ENCODE measurements at places on chromosomes 16 and 17.

- DNase-seq, result peak; percentile 45
Observed at GRCh38 chr17:62797959-62798358, 10.2 kb downstream of the MARCHF10 start.

DNA sequence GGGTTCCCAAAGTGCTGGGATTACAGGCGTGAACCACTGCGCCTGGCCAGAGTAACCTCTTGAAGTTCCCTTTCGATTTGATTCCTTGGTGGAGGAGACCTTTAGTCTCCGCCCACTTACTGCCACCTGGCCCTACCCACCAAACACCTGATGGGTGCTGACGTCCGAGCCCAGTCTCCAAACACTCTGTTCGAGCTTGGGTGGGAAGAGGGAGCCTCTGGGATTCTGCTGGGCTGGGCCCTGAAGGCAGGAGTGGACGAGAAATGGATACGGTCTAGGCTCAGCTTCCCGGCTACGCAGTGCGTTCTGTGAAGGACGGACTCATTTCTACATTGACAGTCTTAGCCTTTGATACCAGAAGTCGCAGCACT lies 870 bp upstream of the ITGA3 start:
- DNase-seq, result no peak

DNA sequence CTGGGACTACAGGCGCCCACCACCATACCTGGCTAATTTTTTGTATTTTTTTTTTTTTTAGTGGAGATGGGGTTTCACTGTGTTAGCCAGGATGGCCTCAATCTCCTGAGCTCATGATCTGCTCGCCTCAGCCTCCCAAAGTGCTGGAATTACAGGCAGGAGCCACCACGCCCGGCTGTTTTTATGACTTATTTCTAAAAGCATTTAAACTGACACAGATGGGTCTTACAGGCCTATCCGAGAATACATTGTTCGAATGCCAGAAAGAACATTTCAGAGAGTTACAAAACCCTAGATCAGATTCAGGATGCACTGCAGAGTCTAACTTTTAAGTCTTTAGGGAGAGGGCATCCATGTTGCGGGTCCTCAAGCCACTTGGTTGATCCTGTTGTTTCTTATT lies 234.7 kb upstream of the MAF start:
- DNase-seq, result no peak

DNA sequence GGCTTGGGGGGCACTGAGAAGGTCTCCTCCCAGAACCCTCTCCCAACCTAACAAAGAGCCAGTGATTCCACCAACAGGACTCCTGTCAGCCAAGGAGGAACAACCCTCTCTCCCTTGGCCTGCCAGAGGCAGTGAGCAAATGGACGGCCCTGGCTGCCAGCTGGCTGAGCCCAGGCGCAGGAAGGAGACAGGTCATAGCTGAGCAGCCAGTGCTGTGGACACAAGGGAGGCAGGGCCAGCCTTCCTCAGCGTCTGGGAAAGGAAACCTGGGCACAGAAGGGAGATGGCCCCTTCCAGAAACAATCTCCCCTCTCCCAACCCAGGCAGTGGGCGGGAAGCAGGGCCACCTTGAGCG lies 2.1 kb downstream of the MPO start:
- DNase-seq, result no peak

DNA sequence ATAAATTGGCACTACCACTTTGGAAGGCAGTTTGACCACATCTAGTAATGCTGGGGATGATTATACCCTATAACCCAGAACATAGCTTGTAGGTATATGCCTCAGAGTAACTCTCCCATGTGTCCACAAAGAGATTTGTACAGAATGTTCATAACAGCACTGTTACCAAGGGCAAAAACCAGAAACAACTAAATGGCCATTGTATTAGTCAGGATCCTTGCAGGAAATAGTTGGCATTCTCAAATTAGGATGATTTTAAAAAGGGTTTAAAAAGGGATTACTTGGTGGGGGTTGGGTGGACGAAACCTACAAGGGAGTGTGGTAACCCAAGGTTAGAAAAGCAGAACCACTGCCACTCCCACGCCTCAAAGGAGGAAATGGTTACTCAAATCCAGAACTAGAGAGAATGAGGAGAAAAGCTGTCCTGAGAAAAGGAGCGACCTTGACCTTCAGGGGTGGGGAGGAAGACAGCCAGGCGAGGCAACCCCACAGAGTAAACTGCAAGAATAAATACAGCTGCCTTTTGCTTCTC lies 2.1 kb downstream of the CPPED1 start:
- DNase-seq, result peak; percentile 69

DNA sequence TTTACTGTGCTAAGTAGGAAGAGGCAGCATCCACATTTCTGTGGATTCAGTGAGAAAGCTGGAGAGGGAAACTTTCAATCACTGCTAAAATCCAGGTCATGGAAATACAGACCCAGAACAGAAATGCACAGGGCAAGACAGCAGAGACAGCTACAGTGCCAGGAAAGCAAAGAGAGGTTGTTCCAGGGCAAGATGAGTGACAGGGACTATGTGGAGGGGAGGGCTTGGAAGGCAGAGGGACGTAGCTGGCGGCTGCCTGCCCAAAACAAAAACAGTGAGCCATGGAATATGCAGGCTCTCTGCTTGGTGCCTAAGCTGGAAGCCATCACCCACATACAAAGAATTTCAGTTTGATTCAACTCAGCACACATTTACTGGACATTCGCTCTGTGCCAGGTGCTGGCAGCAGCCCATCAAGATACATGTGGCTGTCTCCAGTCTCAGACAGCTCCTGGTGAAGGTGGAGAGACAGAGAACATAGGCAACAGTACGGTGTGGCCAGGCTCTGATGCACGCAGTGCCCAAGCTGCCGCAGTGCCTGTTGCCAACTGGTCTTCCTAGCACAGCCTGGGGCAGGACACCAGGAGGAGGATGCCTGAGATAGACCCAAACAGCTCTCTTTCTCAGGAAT lies 88.7 kb downstream of the AIPL1 start:
- no peak for DNase-seq

GRCh38 chr16:80792031-80792430 lies 12.4 kb downstream of the CDYL2 start:
- DNase-seq, result peak; percentile 12

- peak; percentile 36 for DNase-seq
Observed at GRCh38 chr16:59527206-59527997, 793.3 kb upstream of the GOT2 start.

DNA sequence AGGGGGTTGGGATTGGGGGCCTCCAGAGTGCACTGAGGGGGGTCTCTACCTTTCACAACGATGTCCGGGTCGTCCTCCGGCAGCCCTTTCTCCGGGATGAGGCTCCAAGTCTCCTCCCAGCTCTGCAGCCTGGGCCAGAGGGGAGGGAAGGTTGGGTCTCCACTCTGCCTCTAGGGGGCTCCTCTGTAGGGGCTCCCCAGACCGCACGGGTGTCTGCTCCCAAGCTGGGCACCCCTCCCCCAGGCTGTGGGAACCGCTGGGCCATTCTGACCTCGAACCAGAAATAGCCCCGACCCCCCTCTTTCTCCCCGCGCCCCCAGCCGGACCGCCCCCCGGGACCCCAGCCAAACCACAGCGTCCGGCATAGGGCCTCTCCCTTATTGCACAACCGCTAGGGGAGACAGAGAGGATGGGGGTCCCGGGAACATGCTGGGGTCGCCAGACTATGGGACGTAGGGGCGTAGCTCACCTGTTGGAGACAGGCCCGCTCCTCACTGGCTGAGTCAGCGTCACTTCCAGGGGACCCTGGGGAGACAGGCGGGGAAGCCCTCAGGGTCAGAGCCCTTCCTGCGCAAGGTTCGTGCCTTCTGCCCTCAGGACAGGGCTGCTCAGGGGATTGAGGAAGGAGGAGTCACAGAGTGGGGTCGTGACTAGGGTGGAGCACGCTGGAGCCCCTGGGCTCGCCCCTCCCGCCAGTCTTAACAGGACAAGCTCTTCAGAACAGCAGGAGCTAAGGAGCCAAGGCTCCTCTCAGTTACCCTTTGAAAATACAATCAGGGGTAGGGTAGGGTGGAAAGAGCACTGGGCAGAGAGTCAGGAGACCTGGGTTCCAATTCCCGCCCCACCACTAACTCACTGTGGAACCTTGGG lies 2.7 kb downstream of the PLEKHH3 start:
- peak; percentile 82 for DNase-seq

DNA sequence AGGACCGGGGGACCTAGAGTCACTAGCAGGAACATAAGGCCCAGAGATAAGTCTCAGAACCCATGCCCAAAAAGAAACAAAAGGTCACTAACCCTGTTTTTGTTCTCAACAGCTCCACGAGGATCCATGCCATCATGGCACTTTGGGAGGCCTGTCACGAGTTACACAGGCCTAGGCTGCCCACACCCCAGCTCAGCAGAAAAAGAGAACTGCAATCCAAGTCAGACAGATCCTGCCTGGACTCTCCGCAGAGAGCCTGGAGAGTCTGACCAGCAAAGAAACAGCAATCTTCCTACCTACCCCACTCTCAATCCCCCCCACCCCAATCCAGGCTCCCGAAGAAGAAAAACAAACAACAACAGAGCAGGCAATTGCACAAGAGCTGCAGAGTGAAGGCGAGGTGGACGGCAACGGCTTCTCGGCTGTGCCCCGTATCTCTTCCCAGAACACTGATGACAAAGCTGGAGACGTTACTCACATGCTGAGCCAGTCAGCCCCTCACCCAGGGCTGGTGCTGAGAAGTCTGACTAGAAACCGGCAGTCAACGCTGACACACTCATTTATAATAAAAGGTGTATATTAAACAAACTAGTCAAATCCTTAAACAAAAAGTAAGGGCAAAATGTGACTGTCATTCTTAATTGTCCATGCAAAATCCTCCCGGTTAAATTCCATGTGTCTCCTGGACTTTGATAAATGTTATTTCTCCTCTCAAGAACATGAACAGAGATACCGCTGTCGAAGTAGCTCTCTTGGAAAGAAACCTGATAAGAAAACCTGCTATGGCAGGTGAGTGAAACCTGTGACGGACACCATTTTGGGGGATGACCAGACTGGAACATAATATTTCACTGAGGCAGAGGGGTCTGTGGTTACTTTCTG lies 89.3 kb downstream of the SMG6 start:
- DNase-seq, result peak; percentile 91

DNA sequence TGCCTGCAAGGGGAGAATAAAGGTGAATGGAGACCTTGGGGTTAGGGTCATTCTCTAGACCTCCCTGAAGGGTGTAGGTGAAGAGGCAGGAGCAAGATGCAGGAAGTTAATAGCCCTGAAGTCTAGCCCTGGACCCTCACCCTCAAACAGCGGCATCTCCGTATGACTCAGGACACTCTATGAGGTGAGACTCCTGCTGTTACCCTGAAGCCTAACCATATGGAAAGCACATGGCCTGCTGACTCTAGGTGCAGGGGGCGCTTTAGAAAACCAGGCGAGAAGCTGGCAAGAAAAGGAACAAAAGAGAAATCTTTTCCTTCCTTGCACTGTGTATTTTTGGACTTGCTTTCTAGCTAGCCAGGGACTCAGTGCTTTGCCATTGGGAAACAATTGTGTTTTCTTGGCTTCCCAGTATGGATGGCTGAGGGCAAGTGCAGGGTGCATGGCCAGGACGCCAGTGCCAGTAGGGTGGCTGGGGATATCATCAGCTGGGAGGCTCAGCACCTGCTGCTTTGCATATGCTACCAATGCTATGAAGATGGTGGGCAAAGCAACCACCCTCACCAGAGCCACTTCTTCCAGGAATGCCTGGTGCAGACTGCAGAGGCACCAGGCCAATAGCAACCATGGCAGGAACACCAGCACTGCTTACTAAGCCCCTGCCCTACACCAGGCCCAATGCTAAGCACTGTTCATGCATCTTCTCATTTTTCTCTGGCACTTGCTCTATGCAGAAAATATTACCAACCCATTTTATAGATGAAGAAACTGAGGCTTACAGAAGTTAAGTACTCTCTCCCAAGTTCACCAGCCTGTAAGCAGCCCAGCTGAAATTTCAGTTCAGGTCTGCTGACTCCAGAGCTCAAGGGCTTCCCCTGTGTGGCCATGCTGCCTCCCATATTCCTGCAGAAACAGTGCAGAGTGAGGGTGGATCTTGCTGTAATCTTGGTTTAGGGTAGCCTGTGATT lies 425.1 kb downstream of the SLC39A11 start:
- DNase-seq, result no peak

DNA sequence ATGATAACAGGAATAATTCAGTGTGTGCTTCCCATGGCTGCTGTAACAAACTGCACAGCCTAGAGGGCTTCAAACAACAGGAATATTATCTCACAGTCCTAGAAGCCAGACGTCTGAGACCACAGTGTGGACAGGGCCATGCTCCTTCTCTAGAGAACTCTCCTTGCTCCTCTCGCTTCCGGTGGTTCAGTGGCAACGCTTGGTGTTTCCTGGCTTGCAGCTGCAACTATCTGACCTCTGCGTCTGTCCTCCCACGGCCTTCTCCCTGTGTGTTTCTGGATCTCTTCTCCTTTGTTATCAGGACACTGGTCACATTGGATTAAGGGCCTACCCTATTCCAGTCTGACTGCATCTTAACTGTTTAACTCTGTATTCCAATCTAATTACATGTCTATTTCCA lies 414.3 kb downstream of the MAF start:
- DNase-seq, result no peak

GRCh38 chr17:4641297-4642195 lies at the start of gene ALOX15:
Gene ALOX15, minus strand, starts transcription at chr17:4641678. Its CDS starts 27 bp downstream, at chr17:4641651.
- DNase-seq, result no peak

DNA sequence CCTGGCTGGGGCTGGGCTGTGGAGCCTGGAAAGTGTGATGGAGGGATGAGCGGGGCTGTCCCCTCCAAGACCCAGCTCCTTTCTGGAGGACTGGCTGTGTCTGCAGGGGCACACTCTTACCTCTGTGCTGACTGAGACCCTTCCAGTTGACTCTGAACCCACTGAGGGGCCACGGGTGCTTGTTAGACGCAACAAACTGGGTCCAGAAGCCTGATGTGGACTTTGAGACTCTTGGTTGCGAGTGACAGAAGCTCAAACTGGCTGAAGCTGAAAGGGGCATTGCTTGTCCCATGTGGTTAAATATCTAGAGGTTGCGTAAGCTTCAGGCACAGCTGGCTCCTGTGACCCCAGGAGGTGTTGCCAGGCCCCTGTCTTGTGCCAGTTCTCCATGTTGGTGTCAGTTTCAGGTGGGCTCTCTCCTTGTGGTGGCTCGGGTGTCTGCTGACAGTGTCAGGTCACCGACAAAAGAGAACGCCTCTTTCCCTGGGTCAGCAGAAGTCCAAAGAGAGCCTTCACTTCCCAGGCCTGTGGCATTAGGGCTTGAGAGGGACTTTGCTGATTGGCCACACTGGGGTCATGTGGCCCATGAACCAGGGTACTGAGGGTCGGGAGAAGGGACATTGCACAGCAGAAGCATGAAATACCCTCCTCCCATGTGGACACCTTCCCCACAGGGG lies 16.7 kb downstream of the ADCY7 start:
- DNase-seq, result no peak

DNA sequence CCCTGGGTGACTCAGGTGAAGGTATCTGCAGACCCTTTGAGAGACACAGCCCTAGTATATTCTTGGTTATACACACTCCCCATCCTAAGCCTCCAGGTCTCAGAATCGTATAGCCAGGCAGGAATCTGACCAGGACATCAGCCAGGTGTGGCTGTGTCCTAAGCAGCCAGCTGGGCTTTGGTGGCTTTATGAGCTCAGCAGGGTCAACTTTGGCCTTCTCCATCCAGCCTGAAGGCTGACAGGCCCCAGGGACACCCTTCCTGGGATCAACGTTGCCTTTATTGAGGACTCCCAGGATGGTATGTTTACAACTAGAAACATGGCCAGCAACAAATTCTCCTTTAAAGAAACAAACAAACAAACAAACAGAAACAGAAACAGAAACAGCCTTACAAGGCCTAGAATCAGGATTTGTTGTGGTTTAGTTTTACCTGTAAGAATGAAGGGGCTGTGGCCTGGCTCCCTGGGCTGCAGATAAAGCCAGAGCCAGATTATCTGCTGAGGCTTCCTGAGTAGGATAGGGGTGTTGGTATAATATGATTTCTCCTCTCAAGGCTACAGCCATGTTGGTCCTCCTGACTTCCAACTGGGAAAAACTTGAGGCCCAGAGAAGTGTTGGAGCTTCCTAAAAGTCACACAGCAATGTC lies 8.5 kb downstream of the KIF19 start:
- no peak for DNase-seq
